NCI-H1417 treated with DMSO at 0.1 percent for 48 hours (cell line): ENCODE measurements at places on chromosomes 3 and 15.

DNA sequence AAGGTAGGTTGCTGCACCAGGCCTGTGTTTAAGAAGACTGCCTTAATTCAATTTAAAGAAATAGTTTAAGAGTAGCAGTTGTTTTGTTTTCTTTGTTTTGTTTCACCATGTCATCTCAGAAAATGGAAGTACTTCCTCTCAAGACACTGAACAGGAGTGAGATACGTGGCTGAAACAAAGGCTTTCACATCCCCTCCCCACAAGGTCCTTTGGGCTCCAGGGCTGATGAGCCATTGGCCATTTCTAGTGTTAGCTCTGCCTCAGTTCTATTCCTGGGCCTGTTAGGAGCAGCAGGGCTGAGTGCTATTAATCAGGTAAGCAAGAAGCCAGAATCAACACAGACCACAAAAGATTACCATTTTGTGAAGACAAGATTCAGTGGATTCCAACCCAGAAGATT lies 132.8 kb downstream of the KCNAB1 start:
- no peak for DNase-seq

GRCh38 chr3:44962621-44963393 lies 13.2 kb downstream of the ZDHHC3 start:
- peak; percentile 7 for DNase-seq

DNA sequence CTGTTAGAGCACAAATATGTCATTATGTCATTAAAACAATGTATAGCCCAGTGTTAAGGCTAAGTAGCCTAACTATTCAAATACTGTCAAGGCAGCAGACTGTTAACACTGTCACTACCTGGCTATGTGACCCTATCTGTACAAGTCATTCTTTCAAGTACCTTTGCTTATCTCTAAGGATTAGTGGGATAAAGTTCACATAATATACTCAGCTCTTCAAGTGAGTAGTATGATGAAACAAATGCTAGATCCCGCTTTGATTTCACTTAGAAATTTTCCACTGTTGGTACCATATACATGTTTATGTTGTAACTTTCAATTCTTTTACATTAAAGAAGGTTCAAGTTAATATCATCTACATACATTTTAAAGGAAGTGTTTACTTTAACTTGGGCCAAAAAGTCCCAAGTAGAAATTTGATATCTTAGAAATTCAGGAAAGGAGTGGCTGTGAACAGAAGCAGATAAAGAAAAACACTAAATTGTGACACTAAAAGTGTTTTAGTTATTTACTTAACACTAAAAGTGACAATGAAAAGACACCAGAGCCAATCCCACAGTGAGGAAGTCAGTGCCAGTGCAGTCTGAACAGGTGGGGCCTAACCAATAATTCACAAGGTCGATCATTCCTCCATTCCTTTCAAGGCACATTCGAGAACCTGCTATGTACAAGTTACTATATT lies 4.8 kb upstream of the RFX7 start:
- DNase-seq = no peak

DNA sequence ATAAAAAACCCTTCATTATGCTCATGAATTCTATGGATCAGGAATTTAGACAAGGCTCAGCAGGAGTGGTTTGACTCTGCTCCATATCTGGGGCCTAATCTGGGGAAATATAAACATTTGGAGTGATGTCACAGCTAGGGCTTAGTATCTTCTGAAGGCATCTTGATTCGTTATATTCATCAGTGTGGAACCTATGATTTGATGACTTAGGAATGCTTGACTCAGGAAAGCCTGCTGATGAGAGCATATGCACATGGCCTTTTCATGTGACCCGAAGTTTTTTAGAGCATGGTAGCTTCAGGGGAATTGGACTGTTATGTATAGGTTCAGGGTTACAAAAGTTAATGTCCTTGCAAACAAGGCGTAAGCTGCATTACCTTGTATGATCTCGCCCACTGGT lies 184.9 kb upstream of the LRRC3B start:
- DNase-seq = no peak

GRCh38 chr15:62945760-62946159 lies 96.8 kb upstream of the TPM1 start:
- no peak for DNase-seq

DNA sequence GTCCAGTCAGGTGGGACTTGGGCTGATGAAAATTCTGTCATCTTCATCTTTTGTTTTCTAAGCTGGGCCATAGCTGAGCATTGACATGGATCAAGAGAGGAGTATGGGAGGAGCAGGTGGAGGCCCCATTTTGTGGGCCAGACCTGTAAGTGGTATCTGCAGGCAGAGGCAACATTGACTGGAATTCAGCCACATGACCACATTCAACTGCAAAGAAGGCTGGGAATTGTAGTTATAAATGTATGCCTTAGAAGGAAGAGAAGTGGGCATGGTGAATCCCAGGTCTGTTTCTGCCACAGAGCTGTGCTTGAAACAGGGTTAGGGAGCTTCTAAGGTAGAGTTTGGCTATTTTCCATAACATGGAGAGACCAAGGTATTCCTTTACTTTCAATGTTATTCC lies 11.4 kb downstream of the KCNAB1 start:
- DNase-seq = no peak

DNA sequence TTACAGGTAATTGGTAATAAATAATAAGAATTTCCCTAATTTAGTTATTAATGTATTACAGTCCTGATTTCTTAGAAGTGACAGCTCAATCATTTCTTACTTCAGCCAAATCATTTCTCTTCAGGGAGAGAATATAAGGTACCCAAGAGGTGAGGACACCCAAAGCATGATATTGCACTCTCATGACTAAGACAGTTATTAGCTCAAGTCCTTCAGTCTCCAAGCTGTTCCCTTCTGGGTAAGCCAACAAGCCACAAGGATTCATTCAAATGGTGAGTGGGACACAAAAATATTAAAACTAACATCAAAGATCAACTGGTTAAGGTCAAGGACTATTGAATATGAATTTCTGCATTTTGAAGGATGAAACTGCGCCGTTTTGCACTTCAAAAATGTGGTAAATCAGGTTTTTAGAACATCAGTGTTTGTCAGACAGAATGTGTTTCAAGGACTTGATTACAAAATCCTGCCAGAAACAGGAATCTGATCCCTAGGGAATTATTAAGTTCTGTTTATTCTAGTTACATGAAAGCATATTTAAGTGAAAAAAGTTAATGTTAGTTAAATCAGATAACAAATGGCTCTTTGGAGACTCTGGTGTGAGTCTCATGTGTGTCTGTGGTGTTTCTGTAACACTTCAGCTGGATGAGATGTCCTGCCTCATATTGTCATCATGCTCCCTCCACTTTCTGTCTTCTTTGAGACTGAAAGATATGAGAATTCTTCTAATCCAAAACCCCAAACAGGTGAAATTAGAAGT lies 101.7 kb upstream of the COL8A1 start:
- DNase-seq = no peak

DNA sequence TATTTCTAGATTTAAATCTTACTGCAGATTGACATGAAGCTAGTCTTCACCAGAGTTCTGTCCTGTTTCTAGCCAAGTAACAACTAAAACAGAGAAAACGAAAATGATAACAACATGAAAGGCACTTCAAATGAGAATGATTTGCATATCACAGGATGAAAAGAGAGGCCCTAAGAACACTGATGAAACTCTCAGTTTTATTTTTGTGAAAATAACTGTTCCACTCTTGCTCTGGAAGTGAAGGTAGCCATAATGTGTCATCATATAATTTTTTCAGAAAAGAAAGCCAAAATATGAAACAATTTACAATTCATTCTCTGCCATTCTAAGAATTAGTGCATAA lies 274.4 kb downstream of the ADAMTSL3 start:
- DNase-seq = no peak

DNA sequence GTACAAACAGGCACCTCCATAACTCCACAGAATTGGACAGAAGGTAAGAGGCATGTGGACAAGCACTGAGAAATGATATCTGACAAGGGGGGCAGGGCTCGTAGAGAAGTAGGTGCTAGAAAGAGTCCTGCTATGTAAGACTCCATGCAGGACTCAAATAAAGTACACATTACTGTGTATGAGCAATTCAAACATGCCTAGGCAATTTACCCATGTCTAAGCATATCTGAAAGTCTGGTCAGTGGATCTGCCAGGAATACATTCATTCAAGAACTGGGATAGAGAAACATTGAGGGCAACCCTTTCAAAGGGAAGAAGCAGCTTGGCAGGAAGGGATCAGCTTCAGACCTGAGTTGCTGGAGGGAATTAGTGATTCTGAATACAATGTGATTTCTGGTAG lies 174.1 kb upstream of the MCTP2 start:
- no peak for DNase-seq

- DNase-seq = no peak
Observed at GRCh38 chr15:95948411-95948810, 382.1 kb upstream of the NR2F2 start.

- DNase-seq = no peak
Observed at GRCh38 chr15:67899596-67900283, 59.9 kb upstream of the RNU6-1 start.

GRCh38 chr3:30728143-30728542 lies 121.7 kb downstream of the TGFBR2 start:
- no peak for DNase-seq

GRCh38 chr3:74812756-74813155 lies 198.3 kb upstream of the CNTN3 start:
- no peak for DNase-seq

GRCh38 chr3:44414517-44415090 lies 62.9 kb downstream of the ZNF445 start:
- DNase-seq = no peak

- no peak for DNase-seq
Observed at GRCh38 chr15:79025802-79026201, 64.8 kb downstream of the RASGRF1 start.
